ENCODE measurements at places on chromosomes 12 and 14.

DNA sequence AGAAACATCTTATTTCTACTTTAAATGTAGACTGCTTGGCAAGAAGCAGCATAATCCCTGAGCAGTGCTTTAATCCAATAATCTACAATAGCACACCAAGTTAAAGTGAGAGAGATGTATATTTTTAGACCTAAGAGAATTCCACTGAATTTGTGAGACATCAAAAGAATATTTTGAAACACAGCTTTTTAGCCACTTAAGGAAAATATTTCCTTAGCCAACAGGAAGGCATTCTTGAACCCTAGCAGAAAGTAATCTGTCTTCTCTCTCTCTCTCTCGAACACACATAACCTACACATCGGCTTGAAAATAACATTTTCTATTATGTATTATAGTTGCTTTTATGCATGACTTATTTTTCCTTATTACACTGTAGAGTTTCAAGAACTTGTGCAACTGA is 34.0 kb downstream of the KITLG start:
- DNase-seq = no peak

GRCh38 chr14:101875727-101876554 is 88.4 kb upstream of the DYNC1H1 start:
- peak; percentile 25 for DNase-seq

DNA sequence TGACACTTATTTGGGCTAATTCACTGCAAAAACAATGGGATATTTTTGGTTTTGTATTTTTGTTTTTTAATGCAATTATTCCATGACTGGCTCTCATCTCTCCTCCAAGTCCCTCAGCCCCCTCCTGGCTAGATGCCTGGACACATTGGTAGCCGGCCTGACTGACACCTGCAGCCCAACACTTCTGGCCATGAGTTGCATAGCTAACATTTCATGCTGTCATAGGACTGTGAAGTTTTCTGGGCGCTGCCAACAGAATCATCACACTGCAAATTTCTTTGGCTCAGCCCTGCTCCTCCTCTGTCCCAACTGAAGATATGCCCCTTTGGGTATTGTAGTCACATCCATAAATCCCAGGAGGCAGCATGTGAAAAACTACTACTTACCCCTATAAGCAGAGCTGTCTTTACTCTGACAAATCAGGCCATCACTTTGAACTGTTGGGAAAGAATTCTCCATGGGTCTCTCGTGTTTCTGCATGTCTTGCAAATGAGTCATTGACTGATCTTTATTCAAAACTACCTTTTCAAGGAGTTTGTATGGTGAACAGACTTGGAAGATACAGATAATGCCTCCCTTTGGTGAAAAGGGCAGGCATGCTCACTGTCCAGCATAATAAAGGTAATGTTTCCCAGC is 126.7 kb upstream of the LGR5 start:
- no peak for DNase-seq

DNA sequence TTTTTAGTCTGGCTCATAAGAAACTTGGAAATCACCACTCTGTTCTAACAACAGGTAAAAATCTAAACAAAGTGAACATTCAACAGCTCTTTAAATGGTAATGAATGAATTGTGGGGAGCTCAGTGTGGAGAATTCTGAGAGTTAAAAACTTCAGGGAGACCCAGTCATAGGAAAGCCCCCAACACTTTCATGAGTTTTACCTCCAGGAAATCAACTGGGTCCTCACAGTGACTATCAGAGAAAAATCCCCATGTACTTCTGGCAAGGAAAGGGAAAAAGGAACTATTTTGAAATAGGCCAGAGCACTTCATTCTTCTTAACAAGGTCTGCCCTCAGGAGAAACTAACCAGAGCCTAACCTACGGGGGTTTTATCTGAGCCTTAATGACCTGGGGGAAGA is 134.7 kb downstream of the CMAS start:
- DNase-seq = no peak

- DNase-seq = peak; percentile 8
Measured at GRCh38 chr14:75705014-75705413, 44.0 kb downstream of the TTLL5 start.

GRCh38 chr14:70019695-70020094 is 140.5 kb downstream of the SMOC1 start:
- DNase-seq = no peak

DNA sequence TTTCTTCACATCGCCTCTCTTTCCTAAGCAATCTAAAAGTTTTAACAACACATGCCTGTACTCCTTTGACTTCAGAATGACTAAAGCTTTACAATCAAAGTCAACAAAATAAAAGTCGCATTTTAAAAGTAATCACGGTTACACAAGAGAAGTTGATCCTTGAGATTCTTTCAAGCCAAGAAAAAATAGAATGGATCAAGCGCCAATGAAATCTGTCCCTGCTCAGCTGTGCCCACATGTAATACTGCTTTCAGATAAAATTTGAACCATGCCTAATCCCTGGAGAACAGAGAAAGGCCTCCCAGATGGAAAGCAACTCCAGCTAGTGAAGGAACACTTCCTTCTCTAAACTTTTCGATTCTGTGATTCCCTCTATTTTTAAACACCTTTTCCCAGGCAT is 113.1 kb downstream of the FBXL14 start:
- no peak for DNase-seq

DNA sequence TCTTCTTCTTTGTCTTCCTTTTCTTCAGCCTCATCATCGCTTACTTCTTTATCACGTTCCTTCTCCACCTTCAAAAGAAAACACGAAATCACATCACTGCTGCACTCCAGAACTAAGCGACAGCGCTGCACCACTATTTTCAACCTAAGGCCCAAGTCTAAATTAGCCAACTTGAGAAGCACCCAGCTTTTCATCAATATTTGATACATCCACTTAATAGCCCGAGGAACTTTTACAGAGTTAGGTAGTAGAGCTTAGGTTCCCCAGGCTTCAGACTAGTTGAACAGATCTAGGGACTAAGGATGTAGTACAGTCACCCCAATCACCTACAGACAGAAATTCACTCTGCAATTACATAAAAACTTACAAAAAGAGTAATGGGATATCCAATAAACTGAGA is 1.9 kb downstream of the HSP90AA1 start:
- DNase-seq = no peak

DNA sequence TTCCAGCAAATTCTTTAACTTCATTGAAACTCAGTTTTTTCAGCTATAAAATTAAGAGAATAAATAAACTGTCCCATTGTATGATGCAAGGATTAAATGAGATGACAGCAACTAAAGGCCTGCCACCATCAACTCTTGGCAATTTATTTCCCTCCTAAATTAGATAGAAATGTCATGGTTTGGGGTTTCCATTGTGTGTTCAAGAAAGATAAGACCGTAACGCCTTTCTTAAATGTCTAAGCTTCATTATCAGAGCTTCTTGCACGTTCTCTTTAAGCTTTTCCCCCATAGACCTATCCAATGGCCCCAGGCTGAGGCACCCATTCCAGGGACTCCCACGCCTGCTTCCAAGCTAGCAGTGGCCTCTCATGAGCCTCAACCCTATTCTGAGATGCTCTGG is 281.9 kb downstream of the CACNA1C start:
- DNase-seq = no peak

GRCh38 chr12:94783862-94784261 is 133.5 kb upstream of the TMCC3 start:
- DNase-seq = no peak
